ENCODE measurements at places on chromosomes 7 and 10. TPM values are rescaled to one million over a fixed set of nuclear protein-coding genes. Genes with fewer than 3 reads are reported as not detected.

GRCh38 chr7:78562191-78562590 is 763.6 kb downstream of the PHTF2 start:
- DNase-seq: no peak

DNA sequence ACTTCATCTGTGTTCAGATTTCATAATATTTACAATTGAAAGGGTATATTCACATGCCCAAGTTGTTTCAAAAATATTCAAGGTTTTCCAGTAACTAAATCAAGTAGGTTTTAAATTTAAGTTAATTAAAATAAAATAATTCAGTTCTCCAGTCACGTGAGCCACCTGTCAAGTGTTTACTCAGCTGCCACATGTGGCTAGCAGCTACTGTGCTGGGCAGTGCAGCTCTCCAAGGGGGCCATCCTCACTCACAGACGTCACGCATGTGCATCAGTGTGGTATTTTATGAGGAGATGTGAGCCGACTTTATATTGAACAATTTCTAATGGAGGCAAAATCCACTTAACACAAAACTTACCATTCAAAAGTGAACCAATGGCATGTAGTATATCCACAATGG is 69.7 kb upstream of the CAMK2B start:
- no peak for DNase-seq

DNA sequence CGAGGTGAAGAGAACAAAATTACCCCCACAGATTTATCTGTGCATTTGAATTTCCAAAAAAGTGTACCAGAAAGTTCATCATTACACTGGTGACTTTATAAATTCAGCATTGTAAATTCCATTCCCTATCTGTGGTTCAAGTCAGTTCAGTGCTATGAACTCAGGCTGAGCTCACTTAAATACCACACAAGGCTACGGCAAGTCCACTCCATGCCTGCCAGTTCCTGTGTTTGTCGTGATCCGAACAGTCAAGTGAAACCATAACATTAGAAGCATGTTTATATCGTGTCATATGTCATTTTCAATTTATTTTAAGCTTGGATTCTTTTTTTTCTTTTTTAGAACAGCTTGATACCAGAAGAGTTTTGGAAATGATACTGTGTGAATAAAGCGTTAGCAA is 14.8 kb downstream of the MBL2 start:
- no peak for DNase-seq

- no peak for DNase-seq
These were observed 233.1 kb upstream of the KLF6 start for GRCh38 chr10:4018054-4018511.

The MINDY4 gene
- 1.5 TPM for total RNA-seq

The SAP25 gene
- 102 TPM for total RNA-seq

The DKK1 gene
- total RNA-seq: not detected

The NPS gene
- total RNA-seq: not detected

The PPIF gene
- 29.1 TPM for total RNA-seq

DNA sequence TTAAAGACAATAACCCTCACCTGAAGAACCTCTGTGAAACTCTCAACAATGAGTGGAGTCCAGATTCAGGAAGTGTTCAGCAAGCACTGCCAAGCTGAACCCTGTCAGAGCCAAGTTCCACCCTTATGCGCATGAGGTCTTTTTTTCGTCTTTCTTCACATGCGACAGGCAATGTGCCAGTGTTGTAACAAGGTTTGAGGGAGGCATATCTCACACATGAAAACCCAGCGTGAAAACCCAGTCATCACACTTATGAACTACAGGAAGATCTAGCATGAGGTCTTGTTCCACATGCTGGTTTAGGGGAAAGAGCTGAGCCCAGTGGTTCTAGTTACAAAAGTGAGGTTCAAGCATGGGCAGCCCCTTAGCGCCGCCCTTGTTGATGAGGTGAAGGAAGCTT is 49.7 kb downstream of the RABGEF1 start:
- no peak for DNase-seq

The SFRP4 gene
- not detected for total RNA-seq

- DNase-seq: no peak
These were observed 551 bp downstream of the KCND2 start for GRCh38 chr7:120273476-120273975.

The HECW1 gene
- total RNA-seq: not detected

- DNase-seq: no peak
These were observed 1238.8 kb downstream of the NXPH1 start for GRCh38 chr7:9671979-9672917.

The FGFR2 gene
- not detected for total RNA-seq

The ACHE gene
- total RNA-seq: 0.52 TPM

The ADIRF gene
- not detected for total RNA-seq

DNA sequence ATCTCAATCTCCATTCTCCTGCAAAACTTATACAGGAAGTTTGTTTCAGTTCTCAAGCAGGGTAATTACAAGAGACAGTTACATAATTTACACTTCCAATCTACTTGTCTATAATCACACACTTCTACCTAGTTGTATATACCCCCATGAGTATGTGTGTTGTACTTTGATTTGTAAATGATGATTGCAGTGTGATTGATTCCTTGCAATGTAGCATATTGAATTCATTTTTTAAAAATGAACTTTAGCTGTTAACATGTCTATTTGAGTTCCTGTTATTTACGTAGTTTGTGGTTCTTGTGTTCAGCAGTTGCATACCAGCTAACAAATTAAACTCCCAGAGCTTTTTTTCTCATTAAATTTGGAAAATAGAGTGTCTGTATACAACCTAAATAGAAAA is 102.5 kb upstream of the SAMD8 start:
- no peak for DNase-seq

DNA sequence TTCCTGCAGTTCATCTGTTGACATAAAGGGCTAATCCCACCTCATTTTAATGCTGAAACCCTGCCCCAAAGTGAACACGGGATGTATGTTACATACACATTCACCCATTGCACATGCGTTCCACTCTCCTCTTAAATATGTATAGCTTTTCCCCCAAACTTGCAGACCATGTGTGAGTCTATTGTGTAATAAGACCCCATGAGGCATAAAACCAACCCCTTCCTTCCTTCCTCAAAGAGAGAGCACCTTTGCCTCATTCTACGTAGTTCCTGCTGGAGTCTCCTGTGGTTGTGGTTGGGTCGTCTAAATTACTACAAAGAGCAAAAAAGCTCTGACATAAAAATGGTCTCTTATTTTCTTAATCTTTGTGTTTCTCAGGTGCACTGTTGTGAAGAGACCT is 345.7 kb upstream of the KLF6 start:
- peak; percentile 38 for DNase-seq
